ENCODE measurements at places on chromosomes 13 and 19.

DNA sequence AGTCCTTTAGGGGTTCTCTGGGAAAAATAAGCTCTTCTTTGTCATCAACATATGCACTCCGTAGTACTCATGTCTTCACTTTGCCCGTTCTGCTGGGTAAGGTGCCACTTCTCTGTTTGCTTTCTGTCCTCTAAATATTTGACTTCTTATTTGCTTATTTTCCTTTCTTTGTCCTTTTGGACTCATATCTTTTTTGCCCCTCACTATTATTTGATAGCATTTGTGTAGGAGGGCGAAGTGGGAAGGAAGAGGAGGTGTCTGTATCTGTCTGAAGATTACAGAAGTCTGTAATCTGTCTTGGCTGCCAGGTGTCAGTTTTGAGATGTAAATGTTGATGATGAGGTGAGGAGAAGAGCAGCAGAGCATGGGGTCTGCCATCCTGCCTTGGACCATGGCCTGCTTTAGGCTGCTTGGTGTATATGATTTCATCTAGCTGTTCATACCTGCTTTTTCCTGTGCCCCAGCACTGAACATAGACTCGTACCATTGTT lies 30.8 kb downstream of the USPL1 start:
- no peak for DNase-seq

GRCh38 chr13:56902276-56902675 lies 238.4 kb upstream of the PRR20A start:
- DNase-seq, result no peak

- no peak for DNase-seq
Measured at GRCh38 chr19:32268381-32268780, 77.0 kb upstream of the ZNF507 start.

DNA sequence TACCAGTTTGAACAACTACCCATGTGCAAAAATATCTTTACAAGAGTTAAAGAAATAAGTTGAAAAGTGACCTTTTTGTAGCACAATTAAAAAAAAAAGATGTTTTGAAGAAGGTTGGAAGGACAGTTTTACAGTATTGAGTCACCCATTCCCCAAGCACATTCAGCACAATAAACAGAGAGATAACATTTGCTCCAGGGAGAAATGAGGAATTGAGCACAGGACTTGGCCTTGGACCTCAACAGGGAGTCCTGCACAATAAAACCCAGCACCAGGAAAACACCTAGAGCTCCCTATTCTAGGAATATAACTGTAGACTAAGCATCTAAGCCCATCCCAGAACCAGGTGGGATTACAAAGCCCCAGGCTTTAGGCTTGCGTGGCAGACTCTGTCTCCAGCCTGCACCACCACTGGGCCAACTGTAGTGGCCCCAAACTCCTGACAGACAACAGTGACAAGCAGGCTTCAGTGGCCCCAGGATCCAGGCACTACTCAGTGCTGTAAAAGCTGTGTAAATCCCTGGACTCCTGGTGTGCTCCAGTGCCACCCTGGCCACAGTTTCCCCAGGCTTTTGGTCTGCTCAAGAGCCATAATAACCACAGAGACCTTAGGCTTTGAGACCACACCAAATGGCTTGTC lies 857.2 kb downstream of the SLITRK1 start:
- DNase-seq, result no peak

DNA sequence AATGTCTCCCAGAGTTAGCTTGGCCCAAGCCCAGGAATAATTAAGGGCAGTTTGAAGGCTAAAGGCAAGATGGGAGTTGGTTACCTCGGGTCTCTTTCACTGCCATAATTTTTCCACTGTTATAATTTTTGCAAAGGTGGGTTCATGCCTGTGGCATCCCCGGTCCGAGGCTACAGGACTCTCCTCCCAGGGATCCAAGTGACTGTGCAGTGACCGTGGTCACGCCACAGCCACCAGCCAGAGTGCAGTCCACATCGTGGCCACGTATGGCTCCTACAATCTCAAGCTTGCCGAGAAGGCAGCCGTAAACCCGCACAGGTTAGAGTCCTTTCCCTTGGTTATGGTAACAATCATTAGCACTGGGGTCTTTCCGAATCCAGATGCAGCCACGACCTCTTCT lies 36.8 kb downstream of the C13orf46 start:
- DNase-seq, result no peak
